ENCODE measurements at places on chromosomes 5 and 9. TPM values are rescaled to one million over a fixed set of nuclear protein-coding genes. Genes with fewer than 3 reads are reported as not detected.
A peak's percentile ranks its signal among the peaks of the same experiment; 100 is the strongest.

- DNase-seq: no peak
These were observed 12.9 kb downstream of the OTULINL start for GRCh38 chr5:14594378-14595074.

- no peak for DNase-seq
These were observed 504 bp upstream of the ZNF618 start for GRCh38 chr9:113875459-113876150.

- no peak for DNase-seq
These were observed 85.4 kb downstream of the TMEM167A start for GRCh38 chr5:82991678-82992323.

- peak; percentile 40 for DNase-seq
These were observed 119.9 kb downstream of the ADAMTS2 start for GRCh38 chr5:179225387-179225786.

Gene RNF38
- total RNA-seq: 57.7 TPM

Gene TMEFF1
- total RNA-seq: 26.0 TPM

Gene PCDHGB1
- total RNA-seq: 9.6 TPM

Gene PTGS1
- total RNA-seq: 3.0 TPM
